IMR-90 (cell line): ENCODE measurements at places on chromosomes 4 and X. TPM values are rescaled to one million over a fixed set of nuclear protein-coding genes. Genes with fewer than 3 reads are reported as not detected.

GRCh38 chr4:52483186-52483890, 175.8 kb downstream of the USP46 start:
- no peak for DNase-seq

GRCh38 chr4:182185491-182185890, 57.7 kb upstream of the TENM3 start:
- peak; percentile 66 for DNase-seq

The SERPINA7 gene
- total RNA-seq: not detected in 2 replicates

- no peak for DNase-seq
Measured at GRCh38 chr4:151575646-151576045, 166.7 kb downstream of the FHIP1A start.

The KCNE5 gene
- total RNA-seq: 0.18 and 0.28 TPM in 2 replicates

- no peak for DNase-seq
Measured at GRCh38 chr4:101696276-101697010, 94.1 kb upstream of the BANK1 start.

DNA sequence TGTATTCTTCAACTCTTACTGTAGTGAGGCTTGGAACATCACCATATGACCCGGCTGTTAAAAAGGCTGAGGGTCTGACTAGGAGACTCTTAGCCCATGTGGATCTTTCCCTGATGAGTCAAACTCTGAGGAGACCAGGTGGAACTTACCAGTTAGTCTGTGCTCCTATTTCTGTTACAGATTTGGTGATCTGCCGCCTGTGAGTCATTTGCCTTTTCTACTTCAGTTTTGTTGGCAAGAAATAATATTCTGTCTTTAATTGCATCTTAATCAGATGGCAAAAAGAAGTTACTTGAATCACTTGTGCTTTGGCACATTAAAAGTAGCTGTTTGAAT, 48.4 kb downstream of the MTM1 start:
- peak; percentile 54 for DNase-seq

DNA sequence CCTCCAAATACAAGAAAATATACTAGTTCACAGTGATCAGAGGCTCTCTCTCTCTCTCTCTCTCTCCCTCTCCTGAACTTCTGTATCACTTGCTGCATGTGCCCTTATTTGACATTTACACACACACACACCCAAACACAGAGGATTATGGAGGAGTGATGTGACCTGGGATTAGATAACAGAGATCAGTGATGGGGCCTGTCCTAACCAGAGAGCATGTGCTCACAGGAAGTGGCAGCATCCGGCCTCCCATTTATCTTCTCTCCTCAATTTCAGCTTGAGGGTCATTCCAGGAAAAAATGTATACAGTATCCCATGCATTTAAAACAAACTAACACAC, 143.0 kb downstream of the TSPAN5 start:
- DNase-seq: peak; percentile 54

DNA sequence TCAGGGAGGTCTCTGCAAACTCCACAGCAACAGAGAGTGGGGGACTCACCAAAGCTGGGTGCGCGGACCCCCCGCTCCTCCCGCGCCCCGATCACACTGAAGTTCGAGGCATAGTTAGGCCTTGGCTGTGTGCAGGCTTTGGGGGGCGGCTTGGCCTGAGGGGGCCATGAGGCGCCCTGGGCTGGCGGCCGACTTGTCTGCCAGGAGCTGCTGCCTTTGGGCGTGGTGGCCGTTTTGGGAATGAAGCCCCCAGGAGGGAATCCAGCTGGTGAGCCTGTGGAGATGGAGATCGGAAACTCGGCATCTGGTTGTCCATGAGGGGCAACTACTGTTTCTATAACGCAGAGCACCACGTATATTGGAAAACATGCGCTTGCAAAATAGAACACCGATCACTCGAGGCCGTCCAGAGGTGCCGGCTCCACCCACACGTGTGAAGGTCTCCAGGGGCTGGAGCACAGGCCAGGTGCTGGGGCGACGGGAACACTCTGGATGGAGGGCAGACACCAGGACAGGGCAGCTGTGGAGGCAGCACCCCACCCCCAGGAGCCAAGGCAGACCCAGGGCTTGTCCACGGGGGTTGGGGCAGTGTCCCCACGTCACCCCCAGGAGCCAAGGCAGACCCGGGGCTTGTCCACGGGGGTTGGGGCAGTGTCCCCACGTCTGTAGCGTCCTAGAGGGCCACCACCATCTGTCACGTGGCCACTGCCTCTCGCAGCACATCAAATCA, 25.9 kb upstream of the CPLX1 start:
- no peak for DNase-seq

- DNase-seq: no peak
Measured at GRCh38 chr4:8849266-8850073, 22.2 kb downstream of the HMX1 start.

The ZDHHC15 gene
- not detected in 2 replicates for total RNA-seq

The SMIM31 gene
- not detected in 2 replicates for total RNA-seq

DNA sequence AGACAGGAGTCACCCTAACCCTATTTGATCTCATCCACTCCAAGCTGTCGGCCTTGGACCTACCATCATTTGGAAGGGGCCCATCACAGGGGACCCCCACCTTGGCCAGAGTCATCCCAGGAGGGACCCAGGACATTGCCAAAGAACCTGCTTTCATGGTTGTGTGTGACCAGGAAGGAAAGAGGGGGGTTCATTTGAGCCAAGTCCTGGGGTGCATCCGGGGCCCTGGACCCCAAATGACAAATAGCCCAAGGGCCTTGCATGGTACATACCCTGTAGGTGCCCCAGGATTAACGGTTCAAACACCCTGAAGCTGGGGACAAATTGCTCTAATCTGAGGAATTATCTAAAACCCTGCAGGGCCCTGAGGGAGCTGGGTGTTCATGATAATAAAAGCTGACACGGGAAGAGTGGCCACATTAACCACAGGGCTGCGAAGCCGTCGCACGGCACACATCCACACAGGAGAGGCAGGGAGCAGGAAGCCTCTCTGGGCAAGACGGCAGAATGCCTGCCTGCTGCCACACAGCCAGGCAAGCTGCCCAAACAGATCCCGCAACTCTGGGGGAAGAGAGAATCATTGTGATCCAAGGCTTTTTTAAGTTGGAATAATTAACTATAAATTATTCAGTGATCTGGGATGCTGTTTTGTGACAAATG, 28.2 kb upstream of the PPP2R2C start:
- no peak for DNase-seq

The SPANXD gene
- total RNA-seq: not detected in 2 replicates

DNA sequence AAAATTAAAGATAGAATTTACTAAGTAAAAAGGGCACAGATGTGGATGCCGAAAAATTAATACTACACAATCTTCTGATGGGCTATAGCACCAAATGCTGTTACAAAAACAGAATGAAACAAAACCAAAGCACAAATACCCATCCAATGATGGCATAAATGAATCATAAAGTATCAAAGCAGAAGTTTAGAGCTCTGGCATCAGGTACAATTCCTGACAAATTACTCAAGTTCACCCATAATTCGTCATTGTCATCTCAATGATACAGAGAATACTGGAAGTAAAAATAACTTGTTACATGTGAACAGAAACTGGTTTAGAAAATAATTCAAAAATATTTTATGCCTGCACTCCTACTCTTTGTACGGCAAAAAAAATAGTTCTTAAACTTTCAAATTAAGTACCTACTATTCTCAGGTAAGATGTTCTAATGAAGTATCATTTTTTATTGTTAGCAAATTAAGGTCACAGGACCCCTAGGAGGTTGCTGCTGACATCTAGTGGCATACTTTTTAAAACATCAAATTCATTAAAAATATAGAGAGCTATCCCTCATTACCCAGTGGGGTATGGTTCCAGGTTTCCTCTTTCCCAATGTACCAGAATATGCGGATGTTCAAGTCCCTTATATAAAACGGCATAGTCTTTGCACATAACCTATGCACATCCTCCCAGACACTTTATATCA, 126.1 kb downstream of the INPP4B start:
- DNase-seq: peak; percentile 21

The CHRDL1 gene
- 0.28 and 0.36 TPM in 2 replicates for total RNA-seq

The ARHGEF6 gene
- 2.7 and 3.1 TPM in 2 replicates for total RNA-seq

- DNase-seq: no peak
Measured at GRCh38 chr4:40193578-40193977, 3.3 kb upstream of the RHOH start.

GRCh38 chrX:41406201-41406600, 40.9 kb upstream of the NYX start:
- DNase-seq: peak; percentile 18

- DNase-seq: peak; percentile 66
Measured at GRCh38 chr4:3065551-3065950, 8.8 kb downstream of the HTT-AS start.

The KLKB1 gene
- total RNA-seq: under 0.01 TPM in 1 of 2 replicates, not detected in the other

The RPGR gene
- total RNA-seq: 3.8 and 6.7 TPM in 2 replicates

- peak; percentile 80 for DNase-seq
Measured at GRCh38 chr4:57053508-57053907, 56.7 kb downstream of the IGFBP7 start.

DNA sequence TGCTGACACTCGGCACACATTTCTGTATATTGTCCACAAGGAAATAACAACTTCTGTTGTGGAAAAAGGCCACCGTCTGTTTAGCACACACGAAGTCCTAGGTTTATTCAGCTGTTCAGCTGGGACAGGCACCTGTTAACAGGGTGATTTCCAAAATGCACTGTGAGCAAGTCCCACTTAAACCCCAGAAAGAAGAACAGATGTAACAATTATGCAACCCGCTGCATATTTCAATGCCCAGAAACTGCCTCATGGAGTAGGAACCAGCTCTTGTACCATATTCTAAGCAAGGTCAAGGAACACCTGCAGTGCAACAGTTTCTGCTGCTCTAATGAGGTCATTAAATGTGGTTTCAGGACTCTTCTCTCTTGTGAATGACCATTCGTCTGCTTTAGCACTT, 77.1 kb downstream of the GEMIN8 start:
- DNase-seq: no peak

DNA sequence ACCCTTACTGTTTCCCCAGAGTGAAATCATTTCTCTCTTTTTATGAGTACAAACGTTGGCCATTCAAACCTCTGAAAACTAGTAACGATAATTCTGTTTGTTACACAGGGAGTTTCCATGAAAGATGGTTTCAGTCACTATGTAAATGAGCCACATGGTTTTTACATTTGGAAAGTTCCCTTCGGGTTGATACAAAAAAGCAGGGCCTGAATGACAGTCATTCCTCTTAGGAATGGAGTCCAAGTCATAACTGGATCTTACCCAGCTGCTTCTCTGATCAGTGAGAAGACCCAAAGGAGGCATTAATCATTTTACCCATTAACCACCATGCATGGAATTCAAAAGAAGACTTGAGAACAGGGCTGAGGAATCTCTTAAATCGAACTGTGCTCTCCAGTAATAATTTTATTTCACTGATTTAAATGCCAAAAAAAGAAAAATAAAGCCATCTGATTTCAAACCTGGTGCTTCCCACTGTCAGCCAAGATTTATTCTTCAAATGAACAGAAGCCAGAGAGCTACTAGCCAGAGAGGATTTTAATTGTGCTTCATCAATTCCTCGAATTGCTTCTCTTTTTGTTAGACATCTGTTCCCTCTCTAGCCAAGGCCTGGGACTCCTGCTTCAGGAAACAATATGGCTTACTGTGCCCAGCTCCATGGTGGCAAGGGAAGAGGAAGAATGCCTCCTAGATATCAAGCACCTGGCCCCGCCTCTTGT, 3.2 kb downstream of the SOWAHB start:
- DNase-seq: no peak

The TCEAL6 gene
- total RNA-seq: not detected in 2 replicates

GRCh38 chr4:72525938-72526337, 43.1 kb downstream of the ADAMTS3 start:
- DNase-seq: peak; percentile 43

The SPANXN3 gene
- total RNA-seq: not detected in 2 replicates

The CTAG1B gene
- not detected in 2 replicates for total RNA-seq

DNA sequence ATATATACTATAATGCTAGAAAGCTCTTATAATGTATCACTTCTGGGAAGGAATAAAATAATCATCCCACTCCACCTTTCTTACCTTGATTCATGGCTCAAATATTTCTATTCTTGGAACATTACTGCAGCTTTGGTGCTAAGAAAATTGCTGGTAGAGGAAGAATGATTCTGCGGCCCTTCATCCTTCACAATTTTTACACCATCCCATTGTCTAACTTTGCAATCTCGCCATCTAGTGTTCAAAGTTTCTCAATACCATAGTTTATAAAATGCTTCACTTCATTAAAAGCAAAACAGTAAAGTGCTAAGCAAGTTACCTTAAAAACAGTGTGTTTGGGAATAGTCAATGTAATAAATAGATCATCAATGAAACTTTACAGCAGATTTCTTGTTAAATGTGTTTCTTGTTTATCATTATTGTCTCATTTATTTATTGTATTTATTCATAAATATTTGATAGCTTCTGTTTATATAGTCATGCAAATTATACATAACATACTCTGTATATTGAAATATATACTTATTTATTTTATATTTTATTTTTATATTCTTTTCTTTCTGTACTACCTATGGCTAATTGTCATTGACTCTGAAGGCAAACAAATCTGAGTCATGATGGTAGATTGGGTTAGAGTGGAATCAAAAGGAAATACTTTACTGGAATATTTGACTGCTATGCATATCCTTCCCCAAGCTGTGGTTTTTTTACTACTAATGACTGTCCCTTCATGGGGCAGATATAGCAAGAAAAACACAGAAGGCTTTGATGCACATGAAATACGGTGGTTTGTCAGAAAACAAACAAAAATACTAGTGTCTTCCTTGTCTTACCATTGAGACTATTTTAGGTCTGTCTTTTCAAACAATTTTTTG, 390.7 kb downstream of the MAPK10 start:
- peak; percentile 72 for DNase-seq

The TAB3 gene
- 4.7 and 6.1 TPM in 2 replicates for total RNA-seq

- no peak for DNase-seq
Measured at GRCh38 chr4:138696058-138696457, 319.5 kb upstream of the NOCT start.

The NCBP2L gene
- total RNA-seq: not detected in 2 replicates

- no peak for DNase-seq
Measured at GRCh38 chrX:137033774-137034507, at the start of gene GPR101. TSS of gene GPR101 (minus strand) at chrX:137033995. CDS start at chrX:137031674, 2,321 bp downstream.

DNA sequence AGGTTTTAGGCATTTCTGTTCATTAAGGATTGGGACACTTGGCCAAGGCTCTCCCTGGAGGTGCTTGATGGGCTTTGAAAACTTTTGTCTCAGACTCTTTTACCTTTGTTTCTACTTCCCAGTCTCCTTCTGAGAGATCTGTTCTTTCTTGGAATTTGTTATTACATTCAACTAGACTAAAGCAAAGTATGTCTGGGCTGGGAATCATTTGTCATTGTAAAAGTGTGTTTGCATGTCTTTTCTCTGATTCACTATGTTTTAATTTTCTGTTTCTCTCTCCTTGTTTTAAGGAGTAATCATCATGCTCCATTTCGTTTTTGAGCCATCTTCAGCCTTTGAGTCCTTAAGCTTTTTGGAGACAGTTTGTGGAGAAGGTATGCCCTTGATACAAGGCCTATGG, 12.2 kb upstream of the PGRMC2 start:
- peak; percentile 59 for DNase-seq

DNA sequence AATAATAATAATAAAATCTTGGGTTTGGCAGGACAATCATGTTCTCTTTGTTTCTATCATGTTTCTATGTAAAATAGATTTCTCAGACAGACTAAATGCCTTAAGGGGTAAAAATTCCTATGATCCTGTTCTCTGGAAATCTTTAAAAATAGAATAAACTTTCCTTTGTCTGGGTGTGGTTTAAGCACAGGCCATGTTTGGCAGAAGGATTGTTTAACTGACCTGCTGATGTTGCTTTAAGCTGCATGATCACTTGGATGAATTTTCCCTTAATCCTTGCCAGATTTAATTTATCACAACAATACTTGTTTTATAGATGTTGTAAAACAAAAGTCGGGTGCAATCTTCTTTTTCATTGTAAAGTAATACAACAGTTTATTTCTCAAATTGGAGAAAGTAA, 341.7 kb upstream of the FAT1 start:
- no peak for DNase-seq

The BEX3 gene
- total RNA-seq: 114 and 332 TPM in 2 replicates

GRCh38 chr4:148749403-148749802, 307.2 kb upstream of the NR3C2 start:
- no peak for DNase-seq

The TRPC5OS gene
- total RNA-seq: not detected in 2 replicates
